ENCODE measurements at places on chromosomes 2 and 18.

- no peak for DNase-seq
Measured at GRCh38 chr2:42438685-42439084, 55.1 kb downstream of the KCNG3 start.

DNA sequence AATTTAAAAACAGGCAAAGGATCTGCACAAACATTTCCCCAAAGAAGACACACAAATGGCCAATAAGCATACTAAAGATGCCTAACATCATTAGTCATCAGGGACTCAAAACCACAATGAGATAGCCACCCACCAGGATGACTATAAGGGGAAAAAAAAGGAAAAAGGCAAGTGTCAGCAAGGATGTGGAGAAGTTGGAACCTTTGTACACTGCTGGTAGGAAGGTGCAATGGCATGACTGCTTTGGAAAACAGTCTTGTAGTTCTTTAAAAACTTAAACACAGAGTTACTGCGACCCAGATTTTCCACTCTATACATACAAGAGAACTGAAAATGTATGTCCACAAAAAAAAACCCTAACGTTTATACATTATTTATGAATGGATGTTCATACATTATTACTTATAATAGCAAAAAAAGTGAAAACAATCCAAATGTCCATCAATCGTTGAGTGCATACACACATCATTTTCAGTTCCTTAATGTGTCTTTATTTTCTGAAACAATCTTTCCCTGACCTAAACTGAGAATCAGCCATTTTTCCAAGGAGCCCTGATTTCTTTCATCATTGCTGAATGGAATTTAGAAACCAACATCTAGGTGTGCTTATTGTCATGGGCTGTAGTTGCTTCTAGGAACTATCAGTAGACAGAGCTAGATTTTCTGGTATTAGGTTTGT is 64.7 kb upstream of the TLK1 start:
- DNase-seq: no peak

DNA sequence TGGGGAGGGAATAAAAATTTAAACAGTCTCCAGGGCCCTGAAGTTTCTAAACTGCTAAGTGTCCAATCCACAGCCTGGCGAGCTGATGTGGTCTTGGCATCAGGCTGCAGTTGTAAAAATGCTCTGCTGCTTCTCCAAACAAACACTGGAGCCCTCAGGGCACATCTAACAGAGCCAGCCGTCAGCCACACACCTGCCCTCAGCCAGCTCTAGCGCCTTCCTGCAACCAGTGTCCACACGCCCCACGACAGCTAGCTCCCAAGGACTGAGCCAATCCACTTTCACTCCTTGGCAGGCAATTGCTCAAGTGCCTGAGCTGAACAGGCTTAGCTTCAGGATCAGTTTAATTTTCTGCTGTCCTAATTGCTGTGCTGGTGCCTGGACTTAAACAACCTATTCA is 446.4 kb upstream of the RAB12 start:
- no peak for DNase-seq

GRCh38 chr18:33583901-33584300 is 5.9 kb downstream of the ASXL3 start:
- no peak for DNase-seq

DNA sequence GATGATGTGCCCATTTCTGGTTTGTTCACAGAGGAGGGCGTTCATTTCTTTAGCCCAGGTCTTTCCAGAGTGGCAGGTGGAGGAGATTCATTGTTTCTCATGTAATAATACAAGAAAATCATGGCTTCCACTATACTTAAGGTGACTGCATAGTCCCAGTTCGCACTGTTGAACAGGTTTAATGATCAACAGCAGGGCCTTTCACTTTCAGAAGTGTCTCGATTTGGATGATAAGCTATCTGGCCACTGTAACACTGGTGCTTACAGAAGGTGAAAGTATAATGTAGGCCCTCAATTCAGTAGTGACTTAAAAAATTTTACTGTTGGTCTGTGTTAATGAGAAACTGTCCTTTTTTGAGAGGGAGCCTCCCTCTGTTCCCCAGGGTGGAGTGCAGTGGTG is 1.4 kb downstream of the RMC1 start:
- DNase-seq: no peak

GRCh38 chr2:178514664-178515063 is 34.4 kb downstream of the PLEKHA3 start:
- no peak for DNase-seq

- DNase-seq: peak; percentile 16
Measured at GRCh38 chr18:12659904-12660605, 2.1 kb upstream of the SPIRE1 start.

GRCh38 chr2:32506446-32506845 is 121.4 kb upstream of the TTC27 start:
- no peak for DNase-seq

DNA sequence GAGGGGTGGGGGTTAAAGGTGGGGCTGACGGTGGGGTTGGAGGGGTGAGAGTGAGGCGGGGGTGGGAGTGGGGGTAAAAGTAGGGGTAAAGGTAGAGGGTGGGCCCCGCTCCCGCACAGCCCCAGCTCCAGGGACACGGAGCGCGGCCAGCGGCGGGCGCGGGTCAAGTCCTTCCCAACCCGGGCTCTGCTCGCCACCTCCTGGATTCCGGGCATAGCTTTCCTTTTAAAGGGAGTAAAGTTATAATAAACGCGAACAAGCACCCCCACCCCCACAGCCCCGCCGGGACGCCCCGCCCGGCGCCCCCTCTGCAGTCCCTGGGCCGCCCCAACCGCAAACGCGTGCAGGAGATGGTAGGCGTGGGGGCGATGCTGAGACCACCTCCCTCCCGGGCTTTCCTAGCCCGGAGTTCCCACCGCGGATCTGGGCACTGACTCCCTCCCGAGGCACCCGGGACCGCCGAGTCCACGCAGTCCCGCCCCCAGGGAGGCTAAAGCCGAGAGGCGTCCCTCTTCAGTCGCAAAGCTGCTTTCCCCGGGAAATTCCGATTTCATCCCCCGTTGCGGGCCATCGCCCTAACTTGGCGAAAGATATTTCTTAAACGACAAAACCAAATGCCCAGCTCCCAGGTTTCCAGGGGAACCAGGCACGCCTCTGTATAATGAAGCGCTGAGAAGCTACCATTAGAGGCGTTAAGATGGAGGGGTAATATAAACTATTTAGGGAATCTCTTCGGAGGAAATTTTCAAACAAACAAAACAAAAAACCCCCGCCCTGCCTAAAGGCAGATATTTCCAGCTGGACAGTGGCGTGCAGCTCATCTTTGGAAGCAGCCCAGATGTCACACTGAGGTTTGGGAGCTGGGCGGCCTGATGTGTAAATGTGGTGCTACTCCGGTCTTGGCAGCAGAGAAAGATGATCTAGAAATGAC is at the start of gene LIMS2:
LIMS2 (minus strand) TSS at position 200 of the 931 bp plus-strand sequence. CDS start 506 bp downstream, outside the sequence.
- DNase-seq: no peak

Data from NCI-H187 treated with DMSO at 0.1 percent for 48 hours (cell line).